ENCODE measurements at places on chromosomes 5 and 9.

DNA sequence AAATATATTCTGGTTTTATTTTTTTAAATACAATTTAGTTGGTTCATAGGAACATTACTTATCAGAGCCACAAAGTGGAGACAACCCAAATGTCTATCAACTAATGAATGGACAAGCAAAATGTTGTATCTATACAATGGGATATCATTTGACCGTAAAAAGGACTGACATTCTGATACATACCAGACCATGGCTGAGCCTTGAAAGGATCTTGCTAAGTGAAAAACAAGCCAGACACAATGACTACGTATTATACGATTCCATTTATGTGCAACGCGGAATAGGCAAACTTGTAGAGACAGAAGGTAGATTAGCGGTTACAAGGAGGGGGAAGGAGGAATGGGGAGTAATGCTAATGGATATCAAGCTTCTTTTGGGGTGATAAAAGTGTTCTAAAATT lies 621.6 kb downstream of the BNC2 start:
- DNase-seq = no peak

DNA sequence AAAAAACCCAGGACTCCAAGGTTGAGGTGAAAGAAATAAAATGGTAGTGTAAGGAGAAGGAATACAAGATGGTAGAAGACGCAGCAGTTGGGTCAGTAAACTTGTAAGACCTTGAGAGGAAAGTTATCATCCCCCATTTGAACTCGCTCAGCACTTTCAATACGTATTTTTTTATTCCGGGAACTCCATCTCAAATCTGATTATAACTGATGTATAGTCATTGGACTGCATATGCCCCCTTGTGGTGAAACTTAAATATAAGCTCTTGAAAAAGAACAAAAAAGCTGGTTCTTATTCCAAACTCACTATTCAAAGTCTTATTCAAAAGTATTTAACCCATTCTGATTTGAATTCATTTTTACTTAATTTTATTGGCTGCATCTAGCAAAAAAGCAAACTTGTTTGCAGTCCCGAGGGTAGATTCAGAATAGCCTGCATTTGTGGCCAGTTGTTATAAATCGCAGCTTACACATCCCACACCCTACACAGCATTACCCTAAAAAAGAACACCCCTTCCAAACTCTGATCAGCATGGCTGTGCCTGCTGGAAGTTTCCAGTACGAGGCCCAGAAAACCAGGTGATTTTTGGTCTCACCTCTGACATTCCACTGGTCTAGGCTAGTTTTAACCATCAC lies 118.0 kb downstream of the ESM1 start:
- no peak for DNase-seq

DNA sequence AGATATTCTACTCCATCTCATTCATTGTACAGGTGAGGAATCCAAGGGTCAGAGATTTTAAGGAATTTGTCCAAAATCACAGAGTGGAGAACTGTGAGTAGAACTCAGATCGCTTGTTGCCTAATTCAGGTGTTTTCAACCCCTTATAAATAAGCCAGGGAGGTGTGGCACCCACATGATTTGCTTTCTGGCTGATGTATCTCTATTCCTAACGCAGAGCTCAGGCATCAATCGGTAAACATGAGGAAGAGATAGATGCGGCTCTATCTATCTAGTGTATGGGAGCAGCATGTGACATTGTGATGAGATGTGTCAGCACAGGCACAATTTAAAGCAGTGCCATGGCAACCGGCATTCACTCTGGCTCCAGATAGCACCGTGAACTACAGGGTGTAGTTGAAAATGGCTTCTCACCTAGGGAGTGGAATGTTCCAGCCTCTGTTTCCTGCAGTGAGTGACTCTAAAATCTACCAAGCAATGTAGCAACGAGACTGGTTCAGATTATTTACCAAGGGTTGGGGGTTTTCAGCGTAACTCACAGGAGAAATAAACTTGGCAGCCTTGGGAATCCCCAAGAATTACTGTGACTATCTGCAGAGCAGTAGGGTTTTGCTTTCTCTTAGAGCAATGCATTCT lies 53.4 kb upstream of the SUB1 start:
- no peak for DNase-seq

- DNase-seq = no peak
These were observed 138.9 kb downstream of the SPATA31D1 start for GRCh38 chr9:82127465-82127864.

GRCh38 chr5:57494104-57495098 lies 11.8 kb upstream of the ACTBL2 start:
- DNase-seq = no peak

- DNase-seq = no peak
These were observed 316.4 kb downstream of the PIK3R1 start for GRCh38 chr5:68531970-68532369.

DNA sequence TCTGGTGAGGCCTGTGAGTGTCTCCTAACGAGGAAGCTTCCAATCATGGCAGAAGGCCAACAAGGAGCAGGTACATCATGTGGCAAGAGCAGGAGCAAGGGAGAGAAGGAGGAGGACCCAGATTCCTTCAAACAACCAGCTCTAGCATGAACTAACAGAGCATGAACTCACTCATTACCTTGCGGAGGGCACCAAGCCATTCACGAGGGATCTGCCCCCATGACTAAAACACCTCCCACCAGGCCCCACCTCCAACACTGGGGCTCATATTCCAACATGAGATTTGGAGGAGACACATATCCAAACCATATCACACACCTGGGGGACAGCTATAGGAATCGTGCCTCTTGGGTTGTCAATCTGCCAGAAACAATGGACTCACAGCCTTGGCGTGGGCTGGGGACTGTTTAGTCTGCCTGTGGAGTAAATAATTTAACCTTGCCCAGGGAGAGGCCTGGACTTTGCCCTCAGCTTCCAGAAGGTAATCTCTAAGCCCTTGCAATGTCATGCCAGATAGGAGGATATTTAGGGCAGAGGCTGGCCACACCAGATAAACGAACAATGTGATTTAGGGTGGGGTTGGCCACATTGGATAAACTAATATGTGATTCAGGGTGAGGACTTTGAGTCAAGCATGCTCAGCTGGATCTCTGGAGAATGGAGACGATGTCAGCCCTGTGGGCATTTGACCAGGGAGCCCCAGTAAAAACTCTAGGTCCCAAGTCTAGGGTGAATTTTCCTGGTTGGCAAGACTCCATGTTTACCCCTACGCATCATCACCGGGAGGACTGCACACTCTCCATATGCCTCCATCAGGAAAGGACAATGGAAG lies 13.6 kb upstream of the VDAC1 start:
- no peak for DNase-seq

GRCh38 chr9:126495411-126496180 lies 118.1 kb upstream of the LMX1B start:
- DNase-seq = no peak

GRCh38 chr5:14415698-14416074 lies 165.9 kb upstream of the OTULINL start:
- no peak for DNase-seq

Data from activated B cell treated with CpG ODN at 0.5 μM for 24 hours (primary cell).